ENCODE measurements at places on chromosomes 3 and 15.

GRCh38 chr3:193589616-193590015 is 3.4 kb upstream of the OPA1 start:
- no peak for DNase-seq

DNA sequence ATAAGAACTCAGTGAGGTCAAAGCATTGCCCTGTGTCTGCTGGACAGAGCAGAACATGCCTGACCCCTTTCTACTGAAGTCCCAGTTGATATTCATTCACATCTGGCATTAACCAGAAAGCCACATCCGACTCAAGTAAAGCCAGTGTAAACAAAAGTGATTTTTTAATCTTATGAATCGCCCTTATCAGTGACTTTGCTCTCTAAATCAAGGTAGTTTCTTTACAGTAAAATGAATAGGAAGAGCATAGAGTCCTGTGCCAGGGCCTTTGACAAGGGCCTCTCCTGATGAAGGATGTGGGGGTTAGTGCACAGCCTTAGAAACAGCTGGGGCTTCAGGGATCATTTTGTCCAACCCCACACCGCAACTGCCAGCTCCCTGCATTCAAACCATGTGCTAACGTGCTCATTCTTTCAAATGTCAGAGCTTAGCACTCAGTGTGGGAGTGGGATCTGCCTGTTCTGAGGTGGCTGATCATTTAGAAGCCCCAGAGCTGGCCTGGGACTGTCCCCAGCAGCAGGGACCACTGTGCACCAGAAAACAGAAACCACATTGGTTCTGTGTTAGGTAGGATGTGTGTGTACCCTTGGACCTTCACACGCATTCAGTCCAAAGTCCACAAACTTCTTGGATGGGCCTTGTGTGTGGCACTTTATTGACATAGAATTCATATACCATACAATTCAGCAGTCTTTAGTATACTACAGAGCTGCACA is 55.3 kb downstream of the CCR4 start:
- no peak for DNase-seq

DNA sequence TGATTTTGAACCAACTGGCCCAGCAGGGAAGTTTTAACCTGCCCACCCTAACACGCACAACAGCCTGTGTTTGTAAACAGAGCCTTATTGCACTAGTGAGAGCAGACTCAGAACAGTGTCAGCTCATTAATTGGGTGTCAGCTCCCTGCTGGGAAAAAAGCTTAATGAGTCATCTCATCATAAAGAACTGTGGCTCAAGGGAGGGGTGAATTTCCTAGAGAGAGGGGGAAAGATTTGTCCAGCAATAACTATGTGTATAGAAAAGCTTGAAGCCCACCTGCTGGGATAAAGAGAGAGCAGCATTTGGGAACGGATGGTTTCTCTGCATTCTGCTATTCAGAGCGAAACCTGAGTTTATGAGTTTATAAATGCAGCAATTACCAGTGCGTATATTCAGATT is 48.9 kb upstream of the GMNC start:
- DNase-seq = no peak

GRCh38 chr3:61571516-61572336 is 10.4 kb downstream of the PTPRG start:
- DNase-seq = no peak

DNA sequence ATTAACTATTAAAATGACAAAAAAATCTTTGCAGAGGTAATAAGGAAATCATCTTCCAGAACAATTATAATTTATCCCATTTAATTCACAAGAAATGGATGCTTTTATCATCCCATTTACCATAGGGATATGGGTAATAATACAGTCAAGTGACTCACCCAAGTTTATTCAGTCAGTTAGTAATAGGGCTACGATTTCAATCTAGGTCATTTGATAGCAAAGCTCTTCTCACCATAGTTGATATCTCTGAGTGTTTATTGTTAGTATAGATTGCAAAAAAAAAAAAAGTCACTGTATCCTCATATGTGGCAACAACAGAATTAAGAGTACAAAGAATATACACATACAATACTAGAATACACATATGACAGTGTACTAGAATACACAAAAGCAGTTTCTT is 797.1 kb downstream of the ROBO1 start:
- DNase-seq = no peak

DNA sequence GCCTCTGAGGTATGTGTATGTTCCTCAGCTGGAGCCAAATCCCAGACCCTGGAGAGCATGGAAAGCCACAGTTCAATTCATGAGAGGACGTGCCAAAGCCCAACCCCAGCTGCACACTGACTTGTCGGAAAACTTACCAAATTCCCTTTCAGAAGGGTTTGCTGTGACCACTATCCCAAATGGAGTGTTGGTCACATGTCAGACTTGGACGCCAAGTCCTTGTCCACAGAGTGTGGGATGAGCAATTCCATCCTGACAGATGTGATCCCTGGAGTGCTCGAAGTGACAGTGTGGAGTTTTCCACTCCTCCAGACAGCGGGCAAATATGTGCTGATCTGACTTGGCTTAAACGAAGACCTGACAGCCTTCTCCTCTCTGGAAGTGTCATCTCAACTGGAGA is 71.2 kb downstream of the RORA start:
- no peak for DNase-seq

- no peak for DNase-seq
Observed at GRCh38 chr3:126342991-126343648, 14.1 kb downstream of the KLF15 start.

GRCh38 chr15:91077029-91077428 is 23.0 kb upstream of the SV2B start:
- DNase-seq = no peak

DNA sequence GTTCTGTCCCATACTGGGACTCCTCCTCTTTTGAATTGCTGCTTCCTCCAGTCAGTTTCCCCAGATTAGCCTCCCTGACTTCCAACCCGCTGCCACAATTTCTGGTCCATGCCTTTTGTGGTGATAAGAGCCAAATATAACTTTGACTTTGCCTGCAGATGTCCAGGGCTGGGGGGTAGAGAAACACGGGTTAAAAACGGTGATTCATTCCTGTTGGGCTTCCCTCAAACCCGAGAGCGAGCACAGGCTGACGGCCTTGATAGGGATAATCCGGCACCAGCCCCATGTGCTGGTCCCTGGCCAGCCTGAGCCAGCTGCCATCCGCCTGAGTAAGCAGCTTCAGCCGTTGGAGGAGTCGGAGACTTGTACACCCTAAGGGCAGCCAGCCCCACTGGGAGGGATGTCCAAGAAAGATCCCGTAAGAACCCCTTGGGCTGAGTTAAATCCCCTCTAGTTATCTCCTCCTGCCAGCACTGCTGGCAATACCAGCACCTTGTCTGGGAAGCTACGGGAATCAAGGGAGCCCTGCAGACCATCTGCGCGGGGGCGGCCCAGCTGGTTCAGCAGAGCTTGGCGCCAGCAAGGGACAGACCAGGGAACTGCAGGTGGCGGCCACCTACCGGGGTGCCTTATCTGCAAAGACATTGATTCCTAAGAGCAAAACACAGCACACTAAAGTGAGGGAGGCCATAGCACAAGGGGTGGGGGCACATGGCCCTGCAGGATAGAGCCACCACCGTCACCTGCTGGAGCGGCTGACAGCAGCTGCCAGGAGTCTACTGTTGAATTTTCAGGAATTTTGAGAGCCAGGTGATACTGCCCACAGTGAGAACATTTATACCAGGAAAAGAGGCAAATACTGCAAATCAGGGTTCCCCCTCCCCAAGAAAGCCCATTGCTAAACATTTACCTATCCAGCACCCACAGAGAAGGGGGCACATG is 18.1 kb downstream of the CSPG4 start:
- DNase-seq = peak; percentile 96
